Astrocyte (in vitro differentiated cells and primary cell): ENCODE measurements at places on chromosomes 12 and 14.

GRCh38 chr14:34701808-34702207 lies 12.6 kb downstream of the CFL2 start:
- no peak for DNase-seq

DNA sequence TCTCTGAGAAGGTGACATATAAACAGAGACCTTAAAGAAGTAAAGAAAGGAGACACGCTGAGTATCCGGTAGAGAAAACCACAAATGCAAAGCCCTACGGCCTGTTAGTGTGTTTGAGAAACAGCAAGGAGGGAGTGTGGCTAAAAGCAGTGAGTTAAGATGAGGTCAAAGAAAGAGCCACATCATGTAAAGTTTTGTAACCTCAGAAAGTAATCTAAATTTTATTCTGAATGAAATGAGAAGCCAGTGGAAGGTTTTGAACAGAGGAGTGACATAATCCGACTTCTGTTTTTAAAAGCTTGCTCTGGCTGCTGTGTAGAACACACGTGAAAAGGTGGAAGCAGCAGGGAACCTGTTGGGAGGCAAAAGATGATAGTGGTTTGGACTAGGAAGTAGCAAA lies 32.6 kb downstream of the PPP2R5E start:
- peak; percentile 36 for DNase-seq

- no peak for DNase-seq
Observed at GRCh38 chr14:84657911-84658310, 872.0 kb upstream of the FLRT2 start.

GRCh38 chr12:121352682-121353018 lies 439 bp upstream of the ANAPC5 start:
- DNase-seq, result no peak
